Large intestine (tissue), 12 donors: ENCODE measurements at places on chromosomes 12 and 14.
A peak's percentile ranks its signal among the peaks of the same experiment; 100 is the strongest.

DNA sequence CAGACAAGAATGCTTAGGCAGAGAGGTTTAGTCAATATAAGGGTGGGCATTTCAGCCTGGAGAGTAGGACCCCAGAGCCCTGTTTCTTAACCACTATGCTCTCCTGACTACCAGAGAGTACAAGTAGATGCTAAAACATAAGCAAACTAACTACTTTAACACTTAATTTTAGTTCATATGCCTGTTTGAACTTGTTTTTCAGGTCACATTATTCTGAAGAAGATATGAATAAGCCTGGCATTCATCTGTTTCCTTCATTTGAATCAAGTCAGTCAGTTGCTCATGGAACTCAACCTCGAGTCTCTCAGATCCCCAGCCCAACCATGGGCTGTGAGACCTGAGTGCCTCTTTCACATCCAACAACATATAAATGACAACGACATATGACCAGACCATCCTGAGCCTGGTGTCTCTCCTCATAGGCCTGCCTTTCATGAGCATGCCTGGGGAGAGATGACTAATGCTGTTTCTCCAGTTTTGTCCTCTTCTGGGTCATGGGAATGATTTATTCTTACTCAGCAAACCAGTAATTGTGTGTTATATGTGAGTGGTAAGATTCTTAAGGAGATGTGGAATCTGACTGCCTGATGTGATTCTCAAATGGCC, 251.1 kb upstream of the BTG1 start:
- DNase-seq, result no peak

- no peak for DNase-seq
Measured at GRCh38 chr14:51711505-51711904, 59.8 kb downstream of the FRMD6 start.

- DNase-seq, result no peak
Measured at GRCh38 chr12:19287302-19287701, 152.0 kb upstream of the AEBP2 start.

DNA sequence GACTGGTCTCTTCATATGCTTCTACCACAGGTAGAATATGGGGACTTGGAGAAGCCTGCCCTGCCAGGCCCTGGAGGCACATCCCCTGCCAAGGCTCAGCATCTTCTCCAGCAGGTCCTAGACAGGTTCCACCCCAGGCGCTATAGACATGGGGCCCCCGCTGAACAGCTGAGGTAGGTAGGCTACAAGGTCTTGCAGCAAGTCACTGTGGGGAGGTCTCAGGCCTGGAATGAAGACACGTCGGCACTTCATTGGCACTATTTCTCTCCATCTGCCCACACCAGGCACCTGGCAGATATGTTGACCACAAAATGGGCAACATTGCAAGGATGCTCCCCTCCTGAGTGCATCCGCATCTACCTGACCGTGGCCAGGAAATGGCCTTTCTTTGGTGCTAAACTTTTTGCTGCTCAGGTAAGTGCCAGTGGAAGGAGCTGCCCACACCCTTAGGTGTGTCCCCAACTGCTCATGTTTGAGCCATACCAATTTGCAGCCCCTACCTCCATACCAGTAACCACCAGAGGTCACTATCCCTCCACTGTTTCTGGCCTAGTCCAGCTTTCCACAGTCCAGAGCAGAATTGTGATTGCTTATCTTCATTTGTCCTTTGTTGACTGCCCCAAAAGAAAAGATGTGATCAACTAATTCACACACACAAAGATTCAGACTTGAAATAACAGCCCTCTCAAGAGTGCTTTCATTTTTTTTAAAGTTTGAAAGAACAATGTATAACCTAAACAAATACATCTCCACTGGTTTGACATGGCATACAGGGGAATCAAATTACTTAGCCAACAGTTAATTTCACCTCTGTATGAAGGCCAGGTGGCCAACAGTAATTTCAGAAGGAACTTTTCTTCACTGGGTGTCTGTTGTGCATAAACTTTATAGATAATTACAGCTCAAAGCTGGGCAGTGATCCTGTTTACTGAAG, 16.1 kb downstream of the PIGH start:
- no peak for DNase-seq

GRCh38 chr14:90715495-90715894, 100.7 kb downstream of the TTC7B start:
- DNase-seq, result no peak

GRCh38 chr12:52515319-52515646, 4.9 kb downstream of the KRT5 start:
- no peak for DNase-seq

- DNase-seq, result no peak
Measured at GRCh38 chr12:33000016-33000415, 103.4 kb upstream of the PKP2 start.

DNA sequence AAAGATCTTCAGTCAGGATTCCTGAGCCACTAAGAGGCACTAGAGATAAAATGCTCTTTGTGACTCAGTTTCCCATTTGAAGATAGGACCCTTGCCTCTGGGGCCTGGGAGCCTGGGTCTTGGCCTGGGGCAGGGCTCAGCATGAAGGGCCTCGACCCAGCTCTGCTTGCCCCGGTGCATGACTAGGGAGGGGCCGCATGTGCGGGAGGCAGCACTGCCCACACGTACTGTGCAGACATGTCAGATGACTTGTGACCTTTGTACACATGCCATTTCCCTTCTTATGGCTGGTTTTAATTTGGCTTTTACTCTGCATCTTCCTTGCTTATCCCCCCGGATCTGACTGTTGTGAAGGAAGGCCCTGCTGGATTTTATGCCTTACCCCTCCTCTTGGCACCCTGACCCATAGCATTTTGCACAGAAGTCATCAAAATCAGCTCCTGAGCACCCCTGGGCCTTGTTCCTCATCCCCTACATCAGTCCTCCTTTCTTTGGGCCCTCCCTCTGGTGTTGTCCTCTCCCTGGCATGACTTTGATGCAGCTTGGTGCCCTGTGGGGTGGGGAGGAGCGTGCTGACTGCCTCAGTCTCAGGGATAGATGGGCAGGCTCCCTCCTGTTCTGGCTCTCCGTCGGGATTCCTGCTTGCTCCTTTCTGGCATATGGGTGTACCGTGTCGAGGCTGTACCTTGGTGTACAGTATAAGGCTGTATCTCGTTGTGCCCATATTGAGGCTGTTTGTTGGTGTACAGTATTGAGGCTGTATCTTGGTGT, 4.4 kb downstream of the CLSTN3 start:
- peak; percentile 82 for DNase-seq

DNA sequence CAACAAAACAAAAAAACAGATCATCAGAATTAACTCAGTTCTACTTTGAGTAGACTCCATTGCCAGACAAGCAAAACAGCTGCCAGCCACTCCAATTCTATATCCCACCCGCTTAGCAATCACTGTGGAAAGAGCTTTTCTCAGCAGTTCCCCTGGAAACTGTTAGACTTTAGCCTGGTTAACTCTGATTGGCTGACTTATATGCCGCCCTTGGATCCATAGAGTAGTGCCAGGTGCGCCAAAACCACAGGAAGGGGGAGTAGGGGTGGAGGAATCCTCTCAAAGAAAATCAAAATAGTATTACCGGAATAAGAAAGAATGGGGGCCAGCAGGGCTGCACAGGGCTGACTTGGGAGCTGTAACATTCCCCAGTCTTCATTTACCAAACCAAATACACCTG, 5.4 kb upstream of the EML5 start:
- no peak for DNase-seq

- DNase-seq, result no peak
Measured at GRCh38 chr14:67010602-67011001, 178.6 kb upstream of the GARIN2 start.

DNA sequence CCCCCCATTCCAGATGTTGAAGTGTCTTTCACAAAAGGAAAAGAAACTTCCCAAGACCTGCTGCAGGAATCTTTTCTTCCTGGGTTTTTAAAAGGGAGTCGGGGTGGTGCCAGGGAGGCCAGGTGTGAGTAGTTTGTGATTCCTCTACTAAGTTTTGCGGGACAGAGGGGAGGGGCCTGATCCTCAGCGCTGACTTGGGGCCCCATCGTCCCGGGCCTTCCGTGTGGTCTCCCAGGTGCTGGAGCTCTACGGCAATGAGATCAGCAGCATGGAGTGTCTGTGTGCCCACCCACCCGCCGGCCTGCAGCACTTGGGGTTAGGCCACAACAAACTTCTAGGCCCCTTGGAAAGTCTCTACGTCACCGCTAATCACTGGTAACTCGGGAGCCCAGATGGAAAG, 4.5 kb downstream of the LRRC43 start:
- DNase-seq, result no peak

- peak; percentile 41 for DNase-seq
Measured at GRCh38 chr14:72420749-72421474, 473.0 kb downstream of the DPF3 start.

GRCh38 chr12:65892841-65893251, 68.6 kb downstream of the HMGA2 start:
- DNase-seq, result no peak

DNA sequence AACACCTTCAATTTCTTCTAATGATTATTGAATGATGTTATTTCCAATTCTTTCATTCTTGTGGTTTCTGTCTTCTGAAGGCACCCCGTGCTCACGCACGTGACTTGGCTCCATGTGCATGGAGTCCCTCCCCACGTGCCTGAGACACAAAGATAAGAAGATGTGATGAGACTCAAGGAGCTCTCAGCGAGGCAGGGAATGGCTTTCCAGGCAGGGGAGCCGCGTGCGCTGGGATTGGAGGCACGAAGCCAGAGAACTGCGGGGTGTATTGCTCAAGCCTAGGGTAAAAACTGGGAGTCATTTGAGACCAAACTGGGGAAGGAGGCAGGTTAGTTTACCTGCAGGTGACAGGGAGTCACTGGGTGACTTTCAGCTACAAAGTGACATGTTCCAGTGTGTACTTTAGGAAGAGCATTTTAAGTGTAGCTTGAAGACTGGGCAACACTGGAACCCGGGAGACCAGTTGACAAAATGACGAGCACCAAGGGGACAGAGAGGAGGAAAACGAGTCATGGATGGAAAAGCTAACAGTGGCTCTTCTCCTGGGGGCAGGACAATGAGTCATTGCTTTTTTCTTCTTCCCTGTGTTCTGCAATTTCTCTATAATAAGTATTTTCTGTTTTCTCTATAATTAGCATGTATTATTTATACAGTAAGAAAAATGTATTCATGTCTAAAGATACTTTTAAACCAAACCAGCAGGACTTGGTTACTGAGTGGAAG, 311.7 kb upstream of the FKBP4 start:
- DNase-seq, result no peak

DNA sequence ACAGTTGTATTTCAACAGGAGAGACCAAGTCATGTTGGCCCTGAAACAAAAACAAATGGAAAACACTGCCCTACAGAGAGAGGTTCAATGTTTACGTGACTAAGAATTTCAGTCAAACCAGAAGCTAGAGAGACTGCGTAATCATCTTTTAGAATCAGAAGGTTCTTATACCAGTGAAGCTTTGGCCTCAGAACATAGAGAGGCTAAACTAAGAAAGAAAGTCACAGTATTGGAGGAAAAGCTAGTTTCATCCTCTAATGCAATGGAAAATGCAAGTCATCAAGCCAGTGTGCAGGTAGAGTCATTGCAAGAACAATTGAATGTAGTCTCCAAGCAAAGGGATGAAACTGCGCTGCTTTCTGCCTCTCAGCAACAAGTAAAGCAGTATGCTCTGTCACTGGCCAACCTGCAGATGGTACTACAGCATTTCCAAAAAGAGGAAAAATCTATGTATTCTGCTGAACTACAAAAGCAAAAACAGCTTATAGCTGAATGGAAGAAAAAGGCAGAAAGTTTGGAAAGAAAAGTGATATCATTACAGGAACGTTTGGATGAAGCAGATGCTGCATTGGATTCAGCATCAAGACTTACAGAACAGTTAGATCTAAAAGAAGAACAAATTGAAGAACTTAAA, 32.5 kb upstream of the NUAK1 start:
- no peak for DNase-seq

DNA sequence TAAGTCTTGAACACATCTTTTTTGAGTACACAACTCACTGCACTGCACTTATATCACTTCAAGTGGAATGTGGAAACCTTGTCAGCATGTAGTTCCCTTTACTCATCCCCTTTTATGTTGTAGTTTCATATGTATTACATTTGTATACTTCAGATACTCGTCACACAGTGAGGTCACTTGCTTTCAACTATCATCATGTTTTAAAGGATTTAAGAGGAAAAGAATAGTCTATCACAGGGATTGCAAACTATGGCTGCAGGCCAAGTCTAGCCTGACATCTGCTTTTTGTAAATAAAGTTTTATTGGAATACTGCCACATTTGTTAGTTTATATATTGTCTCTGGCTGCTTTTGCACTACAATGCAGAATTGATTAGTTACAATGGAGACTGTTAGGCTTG, 24.3 kb downstream of the CNOT2 start:
- DNase-seq, result no peak

- no peak for DNase-seq
Measured at GRCh38 chr12:41709012-41709411, 435.7 kb downstream of the GXYLT1 start.
